ENCODE measurements at places on chromosomes 7 and 10.

DNA sequence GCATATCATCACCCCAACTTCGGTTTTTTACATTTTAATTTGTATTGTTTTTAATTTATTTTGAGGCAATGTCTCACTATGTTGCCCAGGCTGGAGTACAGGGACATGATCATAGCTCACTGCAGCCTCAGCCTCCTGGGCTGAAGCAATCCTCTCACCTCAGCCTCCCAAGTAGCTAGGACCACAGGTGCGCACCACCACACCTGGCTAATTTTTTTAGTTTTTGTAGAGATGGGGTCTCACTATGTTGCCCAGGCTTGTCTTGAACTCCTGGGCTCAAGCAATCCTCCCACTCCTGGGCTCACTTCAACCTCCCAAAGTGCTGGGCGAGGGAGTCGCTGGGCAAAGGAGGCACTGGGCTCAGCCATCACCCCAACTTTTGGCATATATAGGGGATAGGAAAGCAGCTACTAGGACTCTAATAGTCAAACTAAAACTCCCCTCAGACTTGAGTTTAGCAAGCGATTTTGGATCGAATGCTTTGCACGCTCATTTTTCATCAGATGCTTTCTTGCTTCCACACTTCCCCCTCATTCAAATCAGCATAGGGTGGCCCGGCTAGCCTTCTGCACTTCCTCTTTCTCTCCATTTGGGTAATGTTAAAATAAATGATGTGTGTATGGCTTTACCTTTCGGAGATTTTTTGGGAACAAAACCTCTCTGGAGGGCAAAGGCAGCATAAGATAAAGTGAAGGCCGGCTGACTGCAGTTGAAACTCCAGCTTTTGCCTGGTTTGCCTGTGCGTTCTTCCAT lies 20.8 kb upstream of the NMT2 start:
- no peak for DNase-seq

DNA sequence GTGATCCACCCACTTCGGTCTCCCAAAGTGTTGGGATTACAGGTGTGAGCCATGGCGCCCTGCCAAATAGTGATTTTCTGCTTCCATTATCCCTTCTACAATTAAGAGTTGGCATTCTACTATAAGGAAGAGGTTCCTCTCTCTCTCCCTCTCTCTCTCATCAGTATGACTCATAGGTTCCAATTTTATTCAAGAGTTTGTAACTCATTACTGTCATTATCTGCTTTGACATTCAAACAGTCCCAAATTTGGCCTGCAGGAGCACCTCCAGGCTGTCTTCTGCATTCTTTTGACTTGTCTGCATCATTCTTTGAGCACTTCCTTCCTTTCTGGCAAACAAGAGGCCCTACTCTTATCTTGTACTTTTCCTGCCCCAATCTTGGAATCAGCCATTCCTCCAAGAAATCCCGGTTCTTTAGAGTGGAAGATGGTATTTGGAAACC lies 33.2 kb upstream of the CALU start:
- no peak for DNase-seq

DNA sequence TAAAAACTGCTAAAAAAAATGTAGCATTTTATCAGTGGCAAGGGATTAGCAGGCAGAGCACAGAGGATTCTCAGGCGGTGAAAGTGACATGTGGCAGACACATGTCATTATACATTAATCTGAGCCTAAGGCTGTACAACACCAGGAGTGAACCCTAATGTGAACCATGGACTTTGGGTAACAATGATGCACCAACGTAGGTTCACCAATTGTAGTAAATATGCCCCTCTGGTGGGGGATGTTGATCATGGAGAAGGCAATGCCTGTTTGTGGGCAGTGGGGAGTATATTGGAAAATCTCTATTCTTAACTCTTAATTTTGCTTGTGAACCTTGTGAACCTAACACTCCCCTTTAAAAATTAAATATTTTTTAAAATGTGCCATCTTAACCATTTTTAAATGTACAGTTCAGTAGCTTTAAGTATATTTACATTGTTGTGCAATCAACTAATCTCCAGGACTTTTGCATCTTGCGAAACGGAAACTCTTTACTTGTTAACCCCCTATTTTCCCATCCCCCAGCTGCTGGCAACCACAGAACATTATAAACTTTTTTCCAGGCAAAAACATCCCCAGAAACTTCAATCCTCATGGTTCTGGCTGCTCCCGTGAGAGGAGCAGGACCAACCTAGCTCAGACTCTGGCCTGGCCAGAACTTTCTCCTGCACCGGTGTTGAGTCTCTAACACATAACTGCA lies 29.9 kb downstream of the LRRC20 start:
- DNase-seq: no peak

DNA sequence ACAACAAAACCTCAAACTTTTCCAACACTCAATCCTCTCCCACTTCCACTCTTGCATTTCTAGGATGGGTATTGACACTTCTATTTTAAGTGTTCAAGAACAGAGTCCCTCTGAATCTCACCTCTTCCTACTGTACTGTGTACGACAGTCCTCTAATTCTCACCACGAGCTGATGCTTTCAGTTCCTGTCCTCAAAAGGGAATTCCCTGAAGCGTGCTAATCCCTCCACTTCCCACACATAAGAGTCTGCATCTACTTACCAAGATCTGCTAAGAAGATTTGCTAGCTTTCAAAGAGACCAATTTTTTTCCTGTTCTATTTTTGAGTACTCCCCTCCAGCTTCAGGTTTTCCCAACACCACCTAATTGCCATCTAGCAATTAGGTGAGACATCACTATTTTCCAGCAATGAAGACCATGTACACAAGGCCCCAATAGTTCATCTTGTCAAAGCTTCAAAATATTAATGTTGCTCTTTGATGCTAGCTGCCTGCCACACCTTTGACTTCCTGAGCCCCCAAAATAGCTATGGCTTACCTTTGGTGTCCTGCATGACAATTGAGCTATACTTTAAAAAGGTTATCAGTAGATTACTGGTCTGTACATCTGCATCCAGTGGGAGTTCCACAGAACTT lies 54.4 kb downstream of the ARMH3 start:
- no peak for DNase-seq

DNA sequence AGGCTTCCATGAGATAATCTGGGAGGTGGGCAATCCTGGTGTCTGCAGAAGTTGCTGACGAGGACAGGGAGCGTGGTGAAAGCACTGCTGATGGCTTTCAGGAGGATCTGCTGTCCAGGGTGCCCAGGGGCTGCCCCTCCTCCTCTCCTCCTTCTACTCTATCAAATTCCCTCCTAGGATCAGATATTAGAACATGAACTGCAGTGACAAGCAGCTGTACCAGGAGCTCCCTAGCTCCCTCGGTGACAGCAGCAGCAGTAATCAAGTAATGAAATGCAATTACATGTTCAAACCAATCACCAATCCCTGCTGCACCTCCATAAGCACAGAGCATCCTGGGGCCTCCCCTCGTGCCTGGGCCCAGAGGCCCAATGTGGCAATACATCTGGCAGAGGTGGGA lies 46.9 kb downstream of the GRID1 start:
- DNase-seq: no peak

- no peak for DNase-seq
Measured at GRCh38 chr7:151786936-151787335, 90.0 kb downstream of the PRKAG2 start.

- peak; percentile 23 for DNase-seq
Measured at GRCh38 chr10:35447693-35448407, 111.5 kb downstream of the CCNY start.

DNA sequence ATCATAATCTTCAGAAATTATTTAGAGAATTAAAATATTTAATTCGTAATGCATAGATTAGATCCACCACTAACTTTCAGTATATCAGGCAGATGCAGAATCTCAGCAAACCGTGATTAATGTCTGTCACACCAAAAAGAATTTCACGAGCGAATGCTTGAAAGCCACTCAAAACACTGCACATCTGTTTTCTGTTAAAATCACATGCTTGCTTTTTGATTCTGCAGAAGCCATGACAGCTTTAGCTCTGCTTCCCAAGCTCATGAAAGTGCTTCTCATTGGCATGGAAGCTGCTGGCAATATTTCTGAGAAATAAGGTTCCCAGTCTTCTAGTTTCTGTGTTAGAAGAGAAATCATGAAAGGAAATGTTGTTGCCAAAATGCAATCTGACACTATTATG lies 837.8 kb upstream of the LRRN3 start:
- no peak for DNase-seq

GRCh38 chr10:115335366-115335765 lies 242.2 kb downstream of the ATRNL1 start:
- no peak for DNase-seq

GRCh38 chr7:150383710-150384397 lies 4.7 kb downstream of the ZNF775 start:
- DNase-seq: no peak

GRCh38 chr10:119541459-119542356 lies 811 bp downstream of the RGS10 start:
- no peak for DNase-seq

DNA sequence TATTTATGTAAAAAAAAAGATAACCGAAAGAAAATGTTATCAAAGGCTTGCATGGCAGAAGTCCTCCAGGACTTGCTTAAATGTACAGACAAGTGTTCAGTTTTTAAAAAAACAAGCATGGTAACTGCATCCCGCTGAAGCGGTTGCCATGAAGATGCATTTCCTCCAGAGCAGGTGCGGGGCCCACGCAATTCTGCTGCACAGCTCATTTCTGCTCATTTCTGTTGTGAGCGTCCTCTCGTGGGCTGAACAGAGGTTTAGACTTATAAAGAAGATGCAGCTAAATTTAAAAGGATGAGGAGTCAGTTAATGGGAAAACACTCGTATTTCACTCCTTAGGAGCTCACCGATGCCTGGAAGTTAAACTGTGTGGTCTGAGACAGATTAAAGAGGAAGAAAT lies 247.6 kb downstream of the DNAJB6 start:
- no peak for DNase-seq

DNA sequence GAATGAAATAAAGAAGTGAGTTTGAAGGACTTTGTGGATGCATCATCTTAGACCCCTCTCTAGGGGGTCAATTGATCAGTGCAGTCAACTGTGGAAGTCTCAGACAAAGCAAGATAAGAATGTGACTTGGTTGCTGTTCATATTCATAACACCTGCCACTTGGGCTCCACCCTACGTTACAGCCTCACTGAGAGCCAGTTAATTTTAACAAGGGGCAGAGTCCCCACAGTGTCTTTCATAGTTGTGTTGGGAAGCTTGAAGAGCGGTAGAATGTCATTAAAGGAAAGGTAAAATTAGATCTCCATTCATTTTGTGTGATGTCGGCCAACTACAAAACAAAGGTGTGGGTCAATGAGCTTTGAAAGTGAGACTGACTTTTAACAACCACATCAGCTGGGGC lies 442.1 kb upstream of the C7orf33 start:
- DNase-seq: no peak
